ENCODE measurements at places on chromosomes 4 and X.

GRCh38 chrX:153981771-153982533, 9.4 kb downstream of the TMEM187 start:
- no peak for DNase-seq

- DNase-seq = peak; percentile 62
Measured at GRCh38 chrX:19725641-19726040, 161.8 kb downstream of the SH3KBP1 start.

GRCh38 chrX:50697691-50698090, 116.3 kb downstream of the SHROOM4 start:
- DNase-seq = peak; percentile 80

GRCh38 chr4:18020671-18021469, 685 bp downstream of the LCORL start:
- peak; percentile 89 for DNase-seq

DNA sequence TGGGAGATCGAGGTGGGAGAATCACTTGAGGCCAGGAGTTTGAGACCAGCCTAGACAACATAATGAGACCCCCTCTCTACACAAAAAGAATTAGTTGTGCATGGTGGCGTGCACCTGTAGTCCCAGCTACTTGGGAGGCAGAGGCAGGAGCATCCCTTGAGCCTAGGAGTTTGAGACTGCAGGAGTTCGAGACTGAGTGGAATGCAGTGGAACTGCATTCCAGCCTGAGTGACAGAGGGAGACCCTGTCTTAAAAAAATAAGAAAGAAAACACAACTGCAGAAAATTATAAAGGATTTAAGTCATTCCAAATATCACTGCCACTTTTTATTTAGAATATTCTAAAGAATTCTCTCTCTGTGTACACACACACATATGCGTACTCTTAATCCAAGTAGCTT, 18.4 kb downstream of the HPRT1 start:
- DNase-seq = no peak

DNA sequence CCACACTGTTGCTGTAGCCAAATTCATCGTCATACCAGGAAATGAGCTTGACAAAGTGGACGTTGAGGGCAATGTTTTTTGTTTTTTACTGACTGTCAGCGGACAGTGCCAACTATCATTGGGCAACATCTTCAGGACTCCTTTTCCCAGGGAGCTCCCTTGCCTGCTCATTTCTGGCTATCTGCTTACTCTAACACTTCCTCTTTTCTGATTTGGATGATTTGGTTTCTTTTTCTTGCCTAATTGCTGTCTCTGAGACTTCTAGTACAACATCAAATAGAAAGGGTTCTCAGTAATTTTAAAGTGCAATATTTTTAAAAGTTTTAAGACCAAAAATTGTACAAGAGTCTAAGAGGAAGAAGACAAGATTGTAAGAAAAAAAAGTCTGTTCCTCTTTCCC, 92.0 kb upstream of the KLHL4 start:
- no peak for DNase-seq

GRCh38 chr4:170022211-170022610, 4.0 kb downstream of the MFAP3L start:
- DNase-seq = no peak

DNA sequence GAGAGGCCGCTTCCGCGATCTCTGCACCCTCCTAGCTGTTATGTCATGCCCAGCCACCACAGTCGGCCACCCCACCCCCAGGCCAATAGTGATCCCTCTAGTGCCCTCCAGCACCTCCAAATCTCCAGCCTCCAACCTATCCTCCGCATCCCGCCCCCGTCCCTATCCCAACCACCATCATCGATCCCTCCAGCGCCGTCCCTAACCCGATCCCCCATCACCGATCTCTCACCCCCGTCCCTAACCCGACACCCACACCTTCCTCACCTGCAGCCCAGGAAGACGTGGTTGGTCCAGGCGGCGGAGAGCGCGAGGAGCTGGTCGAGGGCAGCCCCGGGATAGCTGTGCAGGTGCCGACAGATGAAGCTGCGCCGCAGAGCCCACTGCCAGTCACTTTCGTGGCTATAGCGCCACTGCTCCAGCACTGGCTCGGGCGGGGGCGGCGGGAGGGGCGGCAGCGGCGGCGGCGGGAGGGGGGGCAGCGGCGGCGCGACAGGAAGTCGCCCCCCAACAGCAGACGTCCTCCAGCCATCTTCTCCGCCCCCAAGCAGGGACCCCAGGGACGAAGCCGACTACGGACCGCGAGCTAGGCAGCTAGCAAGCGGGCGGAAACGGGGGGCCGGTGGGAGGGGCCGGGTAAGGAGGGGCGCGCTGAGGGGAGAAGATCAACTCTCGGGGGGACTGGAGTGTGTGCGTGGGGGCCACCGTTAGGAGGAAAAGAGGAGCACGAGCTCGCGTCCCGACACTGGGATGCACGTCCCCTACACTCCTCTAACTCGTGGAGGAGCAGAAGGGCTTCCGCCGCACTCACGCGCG, 552 bp downstream of the NKRF start:
- DNase-seq = no peak

- no peak for DNase-seq
Measured at GRCh38 chrX:130109429-130110378, 593 bp downstream of the ELF4 start.

GRCh38 chrX:75230296-75230695, 43.6 kb upstream of the UPRT start:
- DNase-seq = no peak

GRCh38 chrX:38754102-38754790, 47.0 kb upstream of the MID1IP1 start:
- DNase-seq = peak; percentile 72

- no peak for DNase-seq
Measured at GRCh38 chr4:183870997-183871396, 34.1 kb upstream of the STOX2 start.

DNA sequence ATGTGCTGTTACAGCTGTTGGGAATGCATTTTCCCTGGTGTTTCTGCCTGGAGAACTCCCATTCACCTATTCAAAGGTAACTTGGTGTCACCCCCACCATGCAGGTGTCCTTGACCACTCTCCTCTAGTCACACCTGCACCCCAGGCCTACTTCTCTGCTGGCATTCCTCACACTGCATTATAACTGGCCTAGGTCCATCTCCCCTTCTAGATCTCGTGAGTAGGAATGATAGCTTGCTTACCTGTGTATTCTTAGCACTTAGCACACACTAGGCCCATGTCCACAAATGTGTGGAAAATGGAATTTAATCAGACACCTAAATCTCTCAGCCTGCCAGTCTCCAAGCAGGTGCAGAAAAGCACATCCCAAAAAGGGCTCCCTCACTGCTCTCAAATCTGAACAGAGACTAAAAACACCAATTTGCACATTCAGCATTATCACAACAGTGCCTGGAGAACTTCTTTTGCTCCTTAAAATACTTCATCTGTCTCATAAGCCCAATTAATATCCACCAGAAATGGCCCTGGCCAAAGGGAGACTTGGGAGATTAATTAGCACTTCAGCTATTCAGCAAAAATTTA, 18.3 kb downstream of the SCD5 start:
- no peak for DNase-seq

GRCh38 chrX:111490688-111491087, 20.8 kb upstream of the SERTM2 start:
- no peak for DNase-seq

- peak; percentile 88 for DNase-seq
Measured at GRCh38 chr4:184453365-184454160, 20.8 kb downstream of the IRF2 start.

- no peak for DNase-seq
Measured at GRCh38 chrX:130176354-130176776, 4.6 kb downstream of the RAB33A start.

- peak; percentile 20 for DNase-seq
Measured at GRCh38 chr4:36288731-36289426, 7.5 kb downstream of the DTHD1 start.

DNA sequence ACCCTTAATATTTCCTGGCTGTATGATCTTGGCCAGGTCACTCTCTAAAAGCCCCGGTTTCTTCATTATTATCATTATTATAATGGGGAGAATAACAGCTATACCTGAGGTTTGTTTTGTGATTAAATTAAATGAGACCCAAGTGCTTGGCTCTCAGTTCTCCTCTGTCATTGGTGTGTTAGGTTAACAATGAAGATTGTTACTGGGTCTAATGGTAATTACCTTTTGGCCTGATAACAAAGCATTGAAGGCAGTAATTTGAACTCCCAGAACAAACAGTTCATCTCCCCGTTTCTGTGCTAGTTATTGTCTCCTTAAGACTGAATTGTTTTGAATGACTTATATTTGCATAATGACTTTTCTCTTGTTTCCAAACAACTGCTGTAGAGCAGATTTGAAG, 6.8 kb upstream of the ANAPC4 start:
- DNase-seq = no peak

DNA sequence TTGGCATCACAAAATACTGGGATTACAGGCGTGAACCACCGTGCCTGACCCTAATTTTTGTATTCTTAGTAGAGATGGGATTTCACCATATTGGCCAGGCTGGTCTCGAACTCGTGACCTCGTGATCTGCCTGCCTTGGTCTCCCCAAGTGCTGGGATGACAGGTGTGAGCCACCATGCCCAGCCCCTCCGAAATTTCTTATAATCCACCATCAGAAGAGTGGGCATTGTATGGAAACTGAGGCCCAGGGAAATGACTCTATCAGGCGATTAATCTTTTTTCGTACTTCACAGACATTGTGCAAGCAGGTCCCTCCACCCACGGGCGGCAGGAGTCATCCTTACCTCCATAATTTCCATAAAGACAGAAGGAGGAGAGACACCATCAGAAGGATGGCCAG, 16.0 kb downstream of the CRLF2 start:
- no peak for DNase-seq

DNA sequence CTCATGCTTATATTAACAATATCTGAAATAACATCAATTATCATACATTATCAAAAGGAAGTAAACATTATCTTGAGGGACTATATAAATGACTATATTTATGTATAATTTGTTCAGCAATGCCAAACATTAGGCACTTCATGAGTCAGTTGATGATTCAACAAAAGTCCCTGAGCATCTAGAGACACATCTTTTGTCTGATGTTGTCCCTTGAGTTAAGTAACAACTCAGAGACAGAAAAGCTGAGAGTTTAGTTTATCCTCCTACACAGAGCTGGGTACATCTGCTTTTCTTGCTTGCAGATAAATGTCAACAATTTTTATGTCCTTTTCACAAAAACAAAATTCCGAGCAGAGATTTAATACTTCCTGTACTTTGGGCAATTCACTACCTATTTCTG, 311.1 kb downstream of the INPP4B start:
- no peak for DNase-seq

DNA sequence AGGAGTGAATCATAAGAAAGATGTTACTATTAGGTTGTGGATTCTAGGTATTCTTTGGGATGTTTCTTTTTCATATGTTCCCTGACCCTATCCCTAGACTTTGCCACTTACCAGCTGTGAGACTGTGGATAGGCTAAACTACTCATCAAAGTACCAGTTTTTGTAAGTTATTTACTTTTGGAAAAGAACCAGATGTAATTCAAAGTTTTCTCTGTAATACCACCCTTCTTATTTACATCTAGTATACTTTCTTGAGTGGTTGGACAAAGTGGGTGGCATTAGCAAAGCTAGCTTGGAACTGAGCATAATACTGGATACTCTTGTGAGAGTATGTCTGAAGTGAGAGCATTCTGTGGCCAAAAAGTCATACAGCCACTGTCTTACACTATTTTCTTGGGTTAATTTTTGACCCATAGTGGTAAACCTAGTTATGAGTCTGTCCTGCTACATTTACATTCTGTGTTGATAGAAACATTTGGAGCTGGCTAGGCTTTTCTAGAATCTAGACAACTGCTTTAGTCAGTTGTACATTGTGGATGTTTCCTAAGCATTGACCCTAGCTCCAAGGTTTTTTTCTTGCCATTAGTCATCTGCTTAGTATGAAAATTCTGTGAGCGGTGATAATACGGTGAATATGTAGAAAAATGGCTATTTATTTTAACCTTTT, 41.7 kb downstream of the KDM6A start:
- DNase-seq = peak; percentile 48

All from fibroblast of pulmonary artery (primary cell).